ENCODE measurements at places on chromosomes 13 and 19.

DNA sequence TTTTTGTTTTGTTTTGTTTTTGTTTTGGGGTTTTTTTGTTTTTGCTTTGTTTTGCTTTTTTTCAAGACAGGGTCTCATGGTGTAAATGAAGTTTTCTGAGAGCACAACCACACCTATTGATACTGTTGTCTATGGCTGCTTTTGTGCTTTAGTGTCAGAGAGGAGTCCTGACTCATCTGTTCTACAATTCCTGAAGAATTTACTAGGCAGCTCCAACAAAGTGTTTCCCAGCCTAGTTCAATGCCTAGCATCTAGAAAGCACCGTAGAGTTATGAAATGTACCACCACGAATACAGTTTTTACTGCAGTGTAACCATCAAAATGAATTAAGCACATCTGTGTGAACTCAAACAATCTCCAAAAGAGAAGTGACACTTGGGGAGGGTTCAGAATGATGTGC is 21.2 kb downstream of the SAFB start:
- DNase-seq, result no peak

DNA sequence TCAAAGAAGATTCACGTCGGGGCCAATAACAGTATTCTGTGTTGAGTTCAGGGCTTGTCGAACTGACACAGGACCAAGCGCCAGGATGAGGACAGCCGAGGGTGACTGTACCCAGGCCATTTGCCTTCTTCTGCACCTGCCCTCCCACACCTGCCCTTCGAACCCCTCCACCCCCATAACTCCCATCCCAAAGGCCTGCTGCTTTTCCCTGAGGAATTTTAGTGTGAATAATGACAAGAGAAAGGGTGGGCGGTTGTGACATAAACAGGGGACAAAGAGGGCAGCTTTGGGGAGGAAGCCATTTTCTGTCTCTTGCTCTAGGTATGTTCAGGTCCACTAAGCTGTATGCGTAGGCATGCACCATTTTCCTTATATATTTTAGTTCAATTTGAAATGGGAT is 26.1 kb downstream of the GJA3 start:
- DNase-seq, result no peak

DNA sequence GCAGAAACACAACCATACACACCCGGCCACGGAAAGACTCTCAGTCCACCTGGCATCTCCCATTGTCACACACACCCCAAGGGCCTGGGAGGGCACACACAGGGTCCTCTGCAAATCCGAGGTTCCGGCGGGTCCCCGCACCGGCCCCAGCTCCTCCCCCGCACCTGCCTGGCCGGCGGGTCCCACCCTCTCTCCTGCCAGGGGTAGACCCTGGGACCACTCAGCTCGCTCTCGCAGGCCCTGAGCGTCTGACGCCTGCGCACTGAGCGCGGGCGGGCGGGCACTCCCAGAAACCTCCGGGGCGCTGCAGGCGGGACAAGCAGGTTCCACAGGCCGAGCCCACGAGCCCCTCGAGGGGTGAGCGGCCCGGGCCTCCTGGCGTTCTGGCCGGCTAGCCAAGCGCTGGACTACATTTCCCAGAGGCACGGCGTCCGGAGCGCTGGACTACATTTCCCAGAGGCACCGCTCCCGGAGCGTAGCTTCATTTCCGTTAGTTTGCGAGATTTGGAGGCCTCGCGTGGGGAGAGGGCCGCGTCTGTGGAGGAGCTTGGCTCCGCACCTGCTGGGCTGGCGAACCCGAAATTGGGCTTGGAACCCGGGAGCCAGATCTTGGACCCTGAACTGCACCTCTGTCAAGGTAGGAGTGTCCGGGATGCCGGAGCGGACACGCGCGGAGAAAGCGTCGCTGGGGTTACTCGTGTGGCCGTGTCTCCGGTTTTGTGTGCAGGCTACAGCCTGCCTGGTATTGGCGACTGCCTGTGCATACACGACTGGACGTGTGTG is at the start of gene ZNF420:
TSS of gene ZNF420 (plus strand) at position 500 of the 783 bp plus-strand sequence. CDS start 10,686 bp downstream, outside the sequence.
- peak; percentile 93 for DNase-seq

GRCh38 chr13:99469041-99469440 is 32.2 kb upstream of the TM9SF2 start:
- DNase-seq, result peak; percentile 49

- no peak for DNase-seq
These were observed 68.8 kb downstream of the DOCK9 start for GRCh38 chr13:98909016-98909415.

DNA sequence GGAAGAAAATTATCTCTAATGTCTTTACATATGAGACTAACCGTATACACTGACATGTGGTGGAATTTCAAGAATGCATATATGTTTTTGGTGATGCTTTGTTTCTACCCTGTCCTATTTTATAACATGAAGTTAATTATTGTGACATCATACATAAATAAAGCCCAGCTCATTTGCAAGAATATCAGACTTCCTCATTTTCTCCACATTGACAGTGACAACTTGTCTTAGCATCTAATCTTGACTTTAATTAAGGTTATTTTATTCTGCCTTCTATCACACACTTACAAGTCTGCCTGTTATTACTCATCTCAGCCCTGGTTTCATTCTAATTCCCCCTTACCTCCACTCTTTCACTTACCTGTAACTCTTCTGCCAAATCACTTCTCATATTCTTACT is 140.6 kb upstream of the STARD13 start:
- no peak for DNase-seq

DNA sequence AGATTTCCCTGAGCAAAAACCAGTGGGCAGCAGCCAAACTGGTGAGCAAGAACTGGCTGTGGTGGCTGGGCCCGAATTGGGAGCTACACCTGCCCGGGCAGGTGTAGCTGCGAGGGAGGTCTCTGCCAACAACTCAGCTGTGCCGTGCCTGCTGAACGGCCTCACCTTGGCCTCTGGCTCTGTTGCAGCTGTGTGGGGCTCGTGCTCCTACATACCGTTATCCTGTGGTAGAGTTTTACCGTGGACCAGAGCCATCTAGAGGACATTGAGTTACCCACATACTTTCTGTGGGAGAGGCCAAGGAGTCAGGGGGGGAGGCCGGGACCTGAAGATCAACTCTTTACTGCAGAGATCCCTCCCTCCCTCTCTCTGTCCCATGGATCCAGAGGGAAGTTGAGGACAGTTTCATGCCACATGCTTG is 113.2 kb downstream of the TM9SF2 start:
- no peak for DNase-seq

- no peak for DNase-seq
These were observed 277.9 kb downstream of the TSHZ3 start for GRCh38 chr19:31071136-31071855.

DNA sequence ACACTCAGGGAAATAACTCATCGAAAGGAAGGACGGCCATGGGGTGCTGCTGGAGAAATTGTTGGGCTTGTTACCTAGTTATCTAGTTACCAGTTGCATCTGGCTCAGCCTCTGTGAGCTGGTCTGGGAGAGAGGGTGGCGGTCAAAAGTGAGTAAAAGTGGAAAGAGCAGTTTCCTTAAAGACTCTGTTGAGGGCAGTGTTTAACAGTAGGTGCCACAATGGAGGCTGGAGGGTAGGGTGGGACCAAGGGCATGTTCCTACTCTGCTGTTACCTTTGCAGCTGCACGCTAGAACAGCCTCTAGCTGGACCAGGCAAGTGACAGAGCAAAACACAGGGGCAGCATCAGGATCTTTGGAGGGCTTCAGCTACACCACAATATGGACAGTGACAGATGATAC is 228.8 kb upstream of the STARD13 start:
- no peak for DNase-seq

- DNase-seq, result no peak
These were observed 31.0 kb upstream of the MBNL2 start for GRCh38 chr13:97191142-97191541.

- DNase-seq, result no peak
These were observed 238.9 kb downstream of the TSHZ3 start for GRCh38 chr19:31110336-31110735.

DNA sequence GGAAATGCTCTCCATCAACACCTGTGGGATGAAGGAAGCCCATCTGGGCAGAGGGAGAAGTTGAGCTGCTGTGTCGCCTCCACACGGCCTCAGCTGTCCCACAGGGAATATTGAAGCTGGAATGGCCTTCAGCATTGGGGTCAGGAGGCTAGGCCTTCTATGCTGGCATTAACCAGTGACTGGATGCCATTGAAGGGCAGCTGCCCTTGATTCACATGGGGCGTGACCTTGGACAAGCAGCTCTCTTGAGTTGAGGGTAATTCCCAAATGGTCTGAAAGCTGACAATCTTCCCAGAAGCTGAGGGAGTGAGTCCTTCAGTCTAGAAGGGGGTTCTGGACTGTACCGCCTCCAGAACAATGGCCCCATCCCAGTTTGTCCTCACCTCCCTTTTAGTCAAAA is 6.7 kb downstream of the BCL3 start:
- DNase-seq, result no peak

All from NCI-H446 treated with DMSO at 0.1 percent for 48 hours (cell line).